ENCODE measurements at places on chromosomes 6 and 20.

GRCh38 chr6:160428069-160428430 lies 79.9 kb downstream of the SLC22A3 start:
- DNase-seq = no peak

DNA sequence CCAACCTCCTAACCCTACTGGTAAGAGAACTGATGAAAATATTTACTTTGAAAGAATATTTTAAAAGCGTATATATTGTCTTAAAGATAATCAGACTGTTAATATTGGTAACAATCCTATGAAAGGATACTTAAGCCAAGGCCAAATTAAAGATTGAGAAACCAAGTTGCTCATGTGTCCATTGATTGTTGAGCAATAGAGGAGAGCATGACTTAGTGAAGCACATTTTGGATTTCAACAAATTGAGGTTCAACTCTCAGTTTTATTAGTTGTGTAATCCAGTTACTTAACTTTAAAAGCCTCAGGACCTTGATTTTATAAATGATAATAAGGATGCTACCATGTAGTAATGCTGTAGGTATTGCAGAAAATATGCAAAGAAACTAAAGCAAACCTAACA lies 56.8 kb downstream of the PRL start:
- DNase-seq = no peak

DNA sequence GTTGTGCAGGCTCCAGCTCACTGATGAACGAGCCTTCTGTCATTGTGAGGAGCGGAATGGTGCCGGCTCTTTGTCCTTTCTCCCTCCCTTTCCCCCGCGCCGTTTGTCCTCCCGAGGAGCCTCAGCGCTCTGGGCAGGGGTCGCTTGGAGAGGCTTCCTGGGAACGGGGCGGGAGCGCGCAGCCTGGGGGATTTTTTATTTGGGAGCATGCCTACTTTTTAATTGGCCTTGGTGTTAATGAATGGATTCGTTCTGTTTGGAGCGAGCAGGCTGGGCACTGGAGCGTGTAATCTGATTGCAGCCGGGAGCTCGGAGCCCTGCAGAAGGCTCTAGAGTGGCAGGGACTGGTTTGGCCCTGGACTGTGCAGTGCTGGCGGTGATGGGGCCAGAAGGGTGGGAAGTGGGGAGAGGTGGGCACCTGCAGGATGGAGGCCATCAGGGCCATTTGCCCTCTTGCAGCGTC lies 118.8 kb downstream of the CDH4 start:
- DNase-seq = no peak

GRCh38 chr20:2101057-2101864 lies at the start of gene STK35:
Gene STK35, plus strand, starts transcription at chr20:2101827. Its CDS starts 55 bp downstream, at chr20:2101882.
- no peak for DNase-seq

DNA sequence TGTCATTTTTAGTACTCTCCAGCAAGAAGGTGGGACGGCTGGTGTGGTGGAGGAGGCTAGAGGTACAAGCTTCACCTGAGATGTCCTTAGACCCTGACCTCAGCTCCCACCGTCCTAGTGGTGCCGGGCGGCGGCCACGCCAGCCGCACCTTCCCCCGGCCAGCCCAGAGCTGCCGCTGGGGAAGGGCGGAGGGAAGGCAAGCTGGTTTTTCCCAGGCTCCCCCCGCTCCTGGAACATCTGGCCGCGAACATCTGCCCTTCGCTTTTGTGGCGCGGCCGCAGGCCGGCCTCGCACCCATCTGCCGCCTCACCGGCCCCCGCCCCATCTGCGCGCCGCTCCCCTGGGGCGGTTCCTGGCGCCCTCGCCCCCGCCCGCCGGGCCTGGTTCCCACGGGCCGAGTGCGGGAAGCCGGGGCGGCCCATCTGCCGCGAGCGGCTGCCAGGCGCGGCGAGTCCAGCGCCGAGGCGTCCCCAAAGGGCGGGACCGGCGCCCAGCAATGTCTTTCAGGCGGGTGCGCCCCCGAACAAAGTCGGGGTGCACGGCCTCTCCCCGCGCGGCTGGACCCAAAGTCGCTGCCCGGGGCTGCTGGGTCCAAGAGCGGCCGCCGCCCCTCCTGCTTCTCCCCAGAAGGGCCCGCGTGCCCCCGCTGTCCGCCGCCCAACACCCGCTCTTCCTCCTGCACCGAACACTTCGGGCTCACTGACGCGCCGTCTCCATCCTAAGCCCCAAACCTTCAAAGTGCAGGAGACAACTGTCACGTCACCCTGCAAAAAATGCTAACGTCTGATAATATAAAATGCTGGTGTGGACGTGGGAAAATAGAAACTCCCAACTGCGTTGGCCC lies 17.3 kb upstream of the ID1 start:
- DNase-seq = no peak

DNA sequence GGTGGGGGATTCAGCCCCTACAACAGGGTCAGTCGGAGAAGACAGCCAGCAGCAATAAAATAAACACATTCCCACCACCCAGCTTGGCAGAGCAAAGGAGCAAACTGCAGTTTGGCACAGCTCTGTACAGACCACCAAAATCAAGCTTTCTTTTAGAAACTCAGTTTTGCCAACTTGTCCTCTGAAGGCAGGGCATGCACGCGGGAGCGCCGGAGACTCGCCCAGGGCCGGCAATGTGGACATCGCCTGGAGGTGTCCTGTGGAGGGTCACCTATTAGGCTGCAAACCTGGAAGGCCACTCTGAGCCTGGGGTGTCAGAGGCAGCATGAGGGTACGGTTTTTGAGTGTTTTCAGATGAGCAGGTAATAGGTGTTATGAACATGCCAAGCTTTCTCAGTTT lies 34.7 kb downstream of the TMEM242 start:
- no peak for DNase-seq

- no peak for DNase-seq
Measured at GRCh38 chr20:46666306-46666705, 15.0 kb upstream of the SLC13A3 start.

DNA sequence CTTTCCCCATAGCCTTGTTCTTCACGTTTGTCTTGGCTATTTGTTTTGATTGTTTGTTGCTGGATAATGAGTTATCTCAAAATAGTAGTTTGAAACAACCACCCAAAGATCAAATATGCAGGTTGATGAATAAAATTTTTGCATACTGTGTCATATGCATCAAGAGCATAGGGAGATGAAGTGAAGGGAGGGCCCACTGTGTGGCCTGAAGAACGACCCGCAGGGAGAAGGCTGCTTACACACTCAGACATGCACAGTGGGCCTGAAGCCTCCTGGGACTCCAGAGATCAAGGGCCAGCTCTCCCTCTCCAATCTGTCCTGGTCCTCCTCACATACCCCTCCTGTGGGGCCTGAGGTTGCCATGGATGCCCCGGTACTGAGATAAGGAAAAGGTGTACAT lies 16.2 kb upstream of the TREM2 start:
- no peak for DNase-seq

DNA sequence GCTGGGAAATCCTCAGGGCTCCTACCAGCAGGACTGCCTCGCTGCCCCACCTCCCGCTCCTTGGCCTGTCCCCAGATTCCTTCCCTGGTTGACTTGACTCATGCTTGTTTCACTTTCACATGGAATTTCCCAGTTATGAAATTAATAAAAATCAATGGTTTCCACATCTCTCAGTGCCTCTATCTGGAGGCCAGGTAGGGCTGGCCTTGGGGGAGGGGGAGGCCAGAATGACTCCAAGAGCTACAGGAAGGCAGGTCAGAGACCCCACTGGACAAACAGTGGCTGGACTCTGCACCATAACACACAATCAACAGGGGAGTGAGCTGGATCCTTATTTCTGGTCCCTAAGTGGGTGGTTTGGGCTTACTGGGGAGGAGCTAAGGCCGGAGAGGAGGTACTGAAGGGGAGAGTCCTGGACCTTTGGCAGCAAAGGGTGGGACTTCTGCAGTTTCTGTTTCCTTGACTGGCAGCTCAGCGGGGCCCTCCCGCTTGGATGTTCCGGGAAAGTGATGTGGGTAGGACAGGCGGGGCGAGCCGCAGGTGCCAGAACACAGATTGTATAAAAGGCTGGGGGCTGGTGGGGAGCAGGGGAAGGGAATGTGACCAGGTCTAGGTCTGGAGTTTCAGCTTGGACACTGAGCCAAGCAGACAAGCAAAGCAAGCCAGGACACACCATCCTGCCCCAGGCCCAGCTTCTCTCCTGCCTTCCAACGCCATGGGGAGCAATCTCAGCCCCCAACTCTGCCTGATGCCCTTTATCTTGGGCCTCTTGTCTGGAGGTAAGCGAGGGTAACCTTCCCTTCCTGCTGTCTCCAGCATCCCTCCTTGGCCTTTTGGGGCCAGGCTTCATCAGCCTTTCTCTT lies at the start of gene CFB:
Gene CFB (plus strand): TSS at position 589 of the 863 bp plus-strand sequence. CDS start 127 bp downstream, at position 716.
- peak; percentile 78 for DNase-seq

GRCh38 chr20:17372806-17373440 lies 146.1 kb downstream of the PCSK2 start:
- no peak for DNase-seq

DNA sequence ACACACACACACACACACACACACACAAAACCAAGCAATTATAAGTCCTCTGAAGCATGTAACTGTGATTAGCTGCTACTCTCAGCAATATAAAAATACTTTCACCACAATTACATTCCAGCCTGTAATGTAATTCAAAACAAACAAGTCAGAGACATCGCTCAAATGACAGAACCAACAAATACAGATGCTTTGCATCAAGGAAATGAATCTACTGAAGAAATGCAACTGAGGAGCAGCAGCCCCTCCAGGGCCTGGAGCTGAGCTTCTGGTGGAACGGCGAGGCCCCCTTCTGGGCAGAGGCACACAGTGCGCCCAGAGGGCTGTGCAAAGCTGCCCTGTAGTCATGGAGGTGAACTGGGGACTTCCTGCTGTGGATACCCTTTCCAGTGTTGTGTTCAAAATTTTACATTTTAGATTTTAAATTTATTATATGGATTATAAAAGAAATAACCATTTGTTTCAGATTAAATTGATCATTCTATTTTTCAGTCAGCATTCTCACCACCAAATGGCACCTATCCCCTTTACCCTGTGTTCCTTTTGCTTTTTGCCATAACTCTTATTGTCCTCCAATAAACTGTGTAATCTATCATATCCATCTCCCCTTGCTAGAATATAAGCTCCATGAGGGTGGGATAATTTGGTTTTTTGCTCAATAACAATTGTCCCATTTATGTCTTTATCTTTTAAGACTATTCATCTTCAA lies 23.2 kb downstream of the ADAT2 start:
- DNase-seq = peak; percentile 74

DNA sequence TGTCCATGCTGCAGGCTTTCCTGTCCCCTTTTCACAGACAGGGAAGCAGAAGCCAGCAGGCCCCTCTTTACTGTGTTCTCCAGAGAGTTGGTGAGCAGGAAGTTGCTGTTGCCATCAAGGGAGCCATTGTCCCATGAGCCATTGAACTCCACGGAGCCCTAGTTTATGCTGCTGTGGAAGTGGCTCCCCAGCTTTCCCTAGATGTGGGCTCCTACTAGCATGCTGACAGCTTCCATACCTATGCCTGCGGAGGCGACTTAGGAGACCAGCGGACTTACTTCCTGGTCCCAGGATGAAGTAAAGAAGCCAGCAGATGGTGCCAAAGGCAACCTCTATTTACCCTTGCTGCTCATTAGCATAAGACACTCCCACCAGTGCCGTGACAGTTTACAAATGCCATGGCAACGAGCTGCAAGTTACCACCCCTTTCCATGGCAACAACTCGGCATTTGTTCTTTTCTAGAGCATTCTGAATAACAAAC lies 30.8 kb upstream of the FKBP1A start:
- DNase-seq = peak; percentile 30

- no peak for DNase-seq
Measured at GRCh38 chr6:81565071-81565470, 187.4 kb downstream of the TENT5A start.

GRCh38 chr6:91573826-91574416 lies 987.0 kb upstream of the MAP3K7 start:
- no peak for DNase-seq

DNA sequence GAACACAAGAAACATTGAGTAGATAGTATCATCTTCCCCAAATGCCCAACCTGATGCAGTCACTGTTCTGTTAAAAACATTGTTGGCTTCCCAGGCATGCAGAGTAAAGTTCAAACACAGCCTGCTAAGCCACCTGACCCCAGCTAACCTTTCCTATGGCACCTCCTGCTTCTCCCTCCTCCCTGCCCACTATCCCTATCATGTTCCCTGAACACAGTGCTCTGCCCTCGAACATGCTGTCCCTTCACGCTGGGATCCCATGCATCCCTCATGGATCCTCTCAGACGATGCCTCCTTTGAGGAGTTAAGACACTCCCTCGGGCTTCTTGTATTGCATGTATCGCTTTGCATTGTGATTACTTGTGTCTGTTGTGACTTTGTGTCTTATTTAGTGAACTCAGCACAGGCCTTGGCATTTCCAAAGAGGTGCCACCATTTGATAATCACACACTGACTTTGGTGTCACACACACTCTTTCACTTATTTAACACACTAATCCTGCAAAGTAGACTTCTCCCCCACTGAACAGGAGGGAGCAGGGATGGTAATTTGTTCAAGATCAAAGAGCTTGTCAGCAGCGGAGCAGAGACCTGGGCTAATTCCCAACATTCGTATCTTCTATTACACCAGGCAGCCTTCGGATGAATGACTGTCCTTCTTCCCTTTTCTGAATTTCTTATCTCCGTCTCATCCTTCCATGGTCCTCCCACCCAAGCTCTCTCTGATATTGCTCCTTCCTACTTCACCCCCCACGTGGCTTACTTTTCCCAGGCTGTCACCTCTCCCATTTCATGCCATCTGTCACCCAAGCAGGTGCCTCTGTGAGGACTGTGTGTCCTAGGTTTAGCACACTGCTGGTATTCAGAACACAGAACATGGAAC lies 28.3 kb upstream of the SMIM29 start:
- DNase-seq = no peak

DNA sequence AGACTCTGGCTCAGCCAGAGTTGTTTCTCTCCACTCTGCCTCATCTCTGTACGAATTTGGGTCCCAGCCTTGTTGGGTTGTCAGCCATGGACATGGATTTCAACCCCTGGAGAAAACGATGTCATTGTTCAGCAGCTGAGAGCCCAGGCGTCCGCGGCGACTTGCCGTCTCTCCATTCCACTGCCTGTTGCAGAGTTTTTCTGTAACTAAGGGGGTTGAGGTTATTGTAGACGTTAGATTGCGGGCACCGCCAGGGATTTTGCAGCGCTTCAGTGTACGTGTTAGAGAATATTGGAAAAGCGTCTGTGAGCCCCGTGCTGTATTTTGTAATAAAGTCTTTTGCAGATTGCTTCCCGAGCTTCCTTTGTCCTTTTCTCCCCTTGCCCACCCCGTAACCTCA lies 13.1 kb upstream of the RBM38 start:
- DNase-seq = no peak

- peak; percentile 2 for DNase-seq
Measured at GRCh38 chr6:119079283-119079809, 882 bp upstream of the FAM184A start.

- DNase-seq = no peak
Measured at GRCh38 chr20:6886065-6886729, 118.7 kb downstream of the BMP2 start.

GRCh38 chr6:27866357-27867050 lies 45.7 kb downstream of the OR2B2 start:
- DNase-seq = peak; percentile 79

DNA sequence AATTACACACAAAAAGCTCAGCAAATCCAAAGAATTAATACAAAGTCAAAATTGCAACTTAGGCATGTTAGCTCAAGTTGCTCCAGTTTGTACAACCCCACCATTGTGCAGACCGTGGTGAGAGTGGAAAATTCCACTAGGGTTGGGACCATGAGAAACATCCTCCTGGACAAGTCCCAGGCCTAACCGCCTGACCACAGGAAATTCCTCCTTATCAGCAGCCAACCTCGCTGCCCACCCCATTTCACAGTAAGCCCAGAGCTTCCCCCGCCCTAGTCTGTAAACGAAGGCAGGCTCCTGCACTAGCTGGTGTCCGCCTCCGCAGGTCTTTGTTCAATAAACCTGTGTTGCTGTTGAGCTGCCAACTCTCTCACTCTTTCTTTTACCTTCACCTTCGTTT lies 1023.3 kb downstream of the EYS start:
- DNase-seq = no peak

Measured in HFFc6 (cell line).